ENCODE measurements at places on chromosomes 13 and 19.

DNA sequence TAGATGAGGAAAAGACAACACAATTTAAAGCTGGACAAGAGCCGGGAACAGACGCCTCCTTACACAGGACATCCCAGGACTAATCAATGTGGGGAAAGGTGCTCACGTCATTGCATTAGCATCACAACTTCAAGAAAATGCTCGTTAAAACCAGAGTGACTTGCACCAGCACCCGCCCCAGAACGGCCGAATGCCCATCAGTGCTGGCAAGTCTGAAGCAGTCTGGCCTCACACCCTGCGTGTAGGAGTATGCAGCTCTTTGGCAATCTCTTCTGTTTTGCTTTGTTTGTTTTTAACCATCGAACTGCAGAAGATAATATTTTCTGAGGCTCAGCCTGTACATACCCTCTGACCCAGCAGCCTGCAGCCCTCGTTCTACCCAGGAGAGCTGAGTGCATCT, 44.8 kb upstream of the LDLR start:
- DNase-seq, result no peak

- no peak for DNase-seq
These were observed 254.8 kb downstream of the DCT start for GRCh38 chr13:94224670-94225069.

GRCh38 chr13:33401238-33401637, 115.7 kb upstream of the STARD13 start:
- DNase-seq, result no peak

DNA sequence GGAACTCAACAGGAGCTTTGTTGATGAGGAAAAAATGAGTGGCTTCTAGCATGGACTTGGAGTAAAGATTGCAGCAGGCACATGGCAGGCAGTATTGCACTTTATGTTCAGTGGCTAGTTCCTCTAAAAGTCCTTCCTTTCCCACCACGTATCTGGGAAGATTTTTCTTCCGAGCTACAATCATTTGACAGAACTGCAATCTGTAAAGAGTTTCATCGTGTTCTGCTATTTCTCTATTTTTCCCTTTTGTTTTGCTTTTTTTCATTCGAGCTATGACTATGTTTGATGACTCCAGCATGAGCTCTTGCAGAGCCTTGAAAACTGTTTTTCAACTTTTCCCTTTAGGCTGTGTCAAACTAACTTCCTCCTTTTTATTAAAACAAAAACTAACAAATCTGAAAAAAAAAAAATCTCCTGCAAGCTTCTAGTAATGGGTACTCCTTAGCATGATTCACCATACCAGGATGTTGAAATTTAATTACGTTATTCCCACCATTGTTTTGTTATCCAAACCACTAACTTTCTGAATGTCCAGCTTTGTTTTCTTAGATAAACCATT, 12.3 kb downstream of the CLDN10 start:
- DNase-seq, result peak; percentile 71

DNA sequence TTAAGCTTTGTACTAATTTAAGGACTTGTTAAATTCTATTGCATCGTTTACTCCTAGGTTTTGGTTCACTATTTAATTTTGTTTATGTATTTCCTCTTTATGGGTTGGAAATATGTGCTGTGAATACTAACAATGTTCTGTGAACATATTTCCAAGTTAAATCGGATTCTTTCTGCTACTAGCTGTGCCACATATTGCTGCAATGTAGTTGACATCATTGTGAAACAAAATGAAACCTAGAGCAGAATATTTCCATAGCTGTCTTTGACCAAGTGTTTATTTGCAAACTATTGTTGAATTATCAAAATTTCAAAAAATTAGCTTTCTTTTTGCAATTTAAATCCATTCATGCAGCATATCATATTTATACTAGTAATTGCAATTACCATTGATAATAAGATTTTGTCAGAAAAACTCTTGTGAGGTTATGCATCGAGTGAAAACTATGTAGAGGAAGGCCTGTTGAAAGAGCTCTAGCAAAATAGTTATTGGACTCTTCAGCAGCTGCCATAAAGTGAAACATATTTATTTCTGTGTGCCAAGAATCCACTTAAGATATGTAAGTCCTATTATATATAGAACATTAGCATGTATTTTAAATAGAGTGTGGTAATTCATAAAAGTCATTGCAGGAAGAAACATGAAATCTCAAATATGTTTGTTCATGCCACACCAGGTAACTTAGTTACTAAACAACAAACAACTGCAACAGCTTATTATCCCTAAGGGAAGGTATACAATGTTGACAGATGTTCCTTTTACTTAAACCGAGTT, 575.1 kb downstream of the SLITRK6 start:
- DNase-seq, result no peak

DNA sequence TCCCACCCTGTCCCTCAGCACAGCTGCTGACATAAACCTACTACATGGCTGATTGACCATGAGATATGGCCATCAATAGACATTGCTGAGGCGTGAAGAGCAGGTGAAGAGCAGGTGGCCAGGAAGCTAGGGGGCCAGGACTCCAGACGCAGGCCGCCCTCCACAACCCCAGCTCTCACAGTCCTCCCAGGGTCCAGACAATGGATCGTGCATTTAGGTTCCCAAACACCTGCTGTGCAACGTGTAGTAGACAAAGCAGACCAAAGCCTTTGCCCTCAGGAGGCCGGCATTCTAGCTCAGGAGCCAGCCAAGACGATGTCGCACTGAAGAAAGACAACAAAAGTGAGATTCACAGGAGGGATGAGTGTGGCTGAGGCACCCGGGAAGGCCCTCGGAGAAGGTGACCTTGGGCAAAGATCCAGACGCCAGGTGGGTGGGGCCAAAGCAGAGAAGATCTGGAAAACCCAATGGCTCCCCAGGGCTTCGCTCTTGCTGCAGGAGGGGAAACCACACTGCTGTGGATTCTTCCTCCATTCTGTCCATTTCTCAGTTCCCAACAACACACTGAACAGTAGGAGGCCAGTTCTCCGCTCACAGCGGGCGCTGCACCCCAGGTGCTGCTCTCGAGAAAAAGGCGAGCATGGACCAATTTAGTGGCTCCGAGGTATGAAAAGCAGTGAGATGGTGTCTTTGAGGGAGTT, 1.4 kb downstream of the FFAR1 start:
- DNase-seq, result no peak

DNA sequence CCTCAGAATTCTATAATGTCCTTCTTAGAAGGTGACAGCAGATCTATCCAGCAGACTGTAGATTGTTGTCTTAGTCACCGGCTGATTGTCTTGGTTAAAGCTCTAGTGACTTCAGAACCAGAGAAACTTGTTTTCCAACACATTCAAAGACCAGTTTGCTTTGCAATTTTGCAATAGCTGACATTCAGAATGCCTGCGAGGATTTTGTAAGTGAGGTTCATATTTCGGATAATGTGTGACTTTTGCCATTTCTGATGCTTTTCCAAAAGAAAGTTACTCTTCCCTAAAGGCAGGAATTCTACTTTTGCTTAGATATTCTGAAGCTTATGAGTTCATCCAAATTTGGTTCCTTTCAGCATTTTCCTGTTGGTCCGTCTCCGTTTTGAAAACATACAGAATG, 13.2 kb downstream of the SPINT2 start:
- no peak for DNase-seq

DNA sequence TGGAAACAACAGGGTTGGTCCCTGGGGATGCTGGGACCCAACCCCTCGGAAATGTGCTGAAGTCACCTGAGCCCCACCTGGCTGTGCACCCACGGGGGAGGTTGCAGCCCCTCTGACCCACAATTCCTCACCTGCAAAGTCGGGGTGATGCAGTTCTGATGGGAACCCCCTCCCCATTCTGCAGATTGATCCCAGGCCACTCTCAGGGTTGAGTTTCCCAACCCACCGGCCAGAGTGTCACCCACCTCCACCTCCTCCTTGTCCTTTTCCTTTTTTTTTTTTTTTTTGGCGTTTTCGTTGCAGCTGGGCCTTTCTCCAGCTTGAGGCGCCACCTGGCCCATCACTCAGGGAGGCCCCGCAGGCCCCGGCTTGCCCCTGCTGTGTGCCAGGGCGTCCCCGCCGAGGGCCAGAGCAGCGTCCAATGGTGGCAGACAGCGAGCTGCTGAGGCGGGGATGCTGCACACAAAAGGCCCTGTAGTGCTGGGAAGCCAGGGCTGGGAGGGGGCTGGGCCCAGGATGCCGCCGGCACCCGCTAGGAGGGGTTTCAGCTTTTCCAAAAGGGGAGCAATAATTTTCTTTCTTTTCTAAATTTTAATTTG, 4.6 kb downstream of the PIK3R2 start:
- DNase-seq, result no peak

GRCh38 chr19:43625918-43626579, 6.6 kb upstream of the ZNF428 start:
- peak; percentile 36 for DNase-seq

DNA sequence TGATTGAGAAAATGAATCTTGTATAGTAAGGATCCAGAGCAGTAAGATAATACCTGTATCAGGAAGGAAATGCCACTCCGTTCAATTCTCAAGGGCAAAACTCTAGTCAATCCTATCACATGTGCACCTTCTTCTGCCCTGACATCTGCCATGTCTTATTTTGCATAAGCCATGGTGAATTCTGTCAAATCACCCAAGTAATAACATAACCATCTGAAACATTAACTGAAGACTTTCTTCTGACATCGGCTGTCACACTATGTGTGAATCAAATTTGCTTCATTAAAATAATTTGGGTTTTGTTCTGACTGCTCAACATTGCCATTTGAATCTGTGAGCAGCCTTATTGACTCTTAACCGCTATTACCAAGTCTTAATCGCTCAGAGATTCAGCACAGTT, 91.2 kb downstream of the PCDH9 start:
- DNase-seq, result no peak

DNA sequence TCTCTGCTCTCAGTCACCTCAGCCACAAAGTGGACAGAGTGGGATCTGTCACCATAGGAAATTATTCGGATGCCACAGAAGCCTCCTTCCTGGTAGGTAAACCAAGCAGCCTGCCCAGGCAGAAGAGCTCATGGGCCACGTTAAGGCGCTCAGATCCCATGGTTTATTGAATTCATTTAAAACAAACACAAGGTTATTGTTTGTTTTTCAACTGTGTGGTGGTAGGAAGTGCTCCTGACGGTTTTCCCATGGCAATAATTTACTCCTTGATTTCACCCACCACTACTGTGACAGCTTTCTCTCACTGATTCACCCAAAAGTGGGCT, 14.4 kb downstream of the BCAM start:
- no peak for DNase-seq

DNA sequence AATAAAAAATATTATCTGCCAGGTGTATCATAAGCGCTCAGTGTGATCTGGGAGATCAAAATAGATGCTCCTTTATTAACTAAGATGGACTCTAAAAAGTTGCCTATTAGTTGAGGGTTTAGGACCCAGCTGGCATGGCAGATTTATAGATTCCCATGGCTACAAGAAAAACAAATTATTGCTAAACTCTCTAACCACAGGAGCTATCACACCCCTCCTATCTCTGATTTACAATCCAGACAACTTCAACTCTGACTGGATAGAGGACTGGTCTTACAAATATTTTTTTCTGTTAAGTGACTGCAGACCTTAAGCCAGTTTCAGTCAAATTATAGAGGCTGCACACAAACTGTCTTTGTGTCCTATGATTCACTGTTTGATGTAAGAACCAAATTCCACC, 45.4 kb upstream of the MYCBP2 start:
- DNase-seq, result no peak

- no peak for DNase-seq
These were observed 2.0 kb downstream of the LENG9 start for GRCh38 chr19:54461613-54462012.

DNA sequence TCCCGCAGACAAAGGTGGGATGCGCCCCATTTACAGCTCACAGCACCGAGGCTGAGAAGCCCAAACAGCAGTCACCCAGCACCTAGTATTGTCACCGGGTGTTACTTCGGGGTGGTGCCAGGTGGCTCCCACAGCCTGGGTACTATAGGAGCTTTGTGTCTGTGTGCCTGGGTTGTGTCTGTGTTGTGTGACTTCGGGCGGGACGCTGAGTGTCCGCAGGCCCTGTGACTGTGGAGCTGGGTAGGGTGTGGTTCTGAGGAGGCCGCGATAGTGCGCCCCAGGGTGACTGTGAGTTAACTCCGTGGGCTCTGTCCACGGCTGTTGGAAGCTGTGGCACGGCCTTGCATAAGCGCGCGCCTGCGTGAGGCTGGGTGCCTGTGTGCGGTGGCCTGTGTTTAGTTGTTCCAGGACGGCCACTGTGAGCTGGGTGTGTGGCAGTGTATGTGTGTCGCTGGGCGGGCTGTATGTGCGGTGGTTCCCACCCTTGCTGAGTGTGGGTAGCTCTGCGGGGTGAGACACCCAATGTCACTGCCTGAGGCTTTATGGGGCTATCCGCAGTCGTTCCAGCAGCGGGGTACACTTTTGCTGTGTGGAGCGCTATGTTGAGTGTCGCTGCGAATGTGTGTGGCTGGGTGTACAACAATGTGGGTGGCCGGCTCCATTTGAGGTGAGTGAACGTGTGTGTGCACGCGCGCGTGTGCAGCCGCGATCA, 559 bp upstream of the SSBP4 start:
- DNase-seq, result peak; percentile 80

GRCh38 chr19:56222901-56223300, 20.8 kb downstream of the ZSCAN5C start:
- no peak for DNase-seq

GRCh38 chr19:48473161-48473966, 4.2 kb downstream of the CYTH2 start:
- no peak for DNase-seq

DNA sequence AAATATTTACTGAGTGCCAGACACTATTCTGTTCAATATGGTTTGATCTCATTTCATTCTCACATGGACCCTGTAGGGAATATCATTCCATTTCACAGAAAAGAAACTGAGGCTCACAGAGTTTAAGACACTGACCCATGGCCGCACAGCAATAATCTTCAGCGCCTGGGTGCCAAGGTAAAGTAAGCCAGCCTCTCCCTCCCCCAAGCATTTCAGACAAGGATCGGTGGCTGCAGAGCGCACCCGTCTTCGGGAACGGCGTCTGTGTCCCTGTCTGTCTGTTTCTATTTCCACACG, 4.3 kb upstream of the PDE4A start:
- DNase-seq, result no peak

DNA sequence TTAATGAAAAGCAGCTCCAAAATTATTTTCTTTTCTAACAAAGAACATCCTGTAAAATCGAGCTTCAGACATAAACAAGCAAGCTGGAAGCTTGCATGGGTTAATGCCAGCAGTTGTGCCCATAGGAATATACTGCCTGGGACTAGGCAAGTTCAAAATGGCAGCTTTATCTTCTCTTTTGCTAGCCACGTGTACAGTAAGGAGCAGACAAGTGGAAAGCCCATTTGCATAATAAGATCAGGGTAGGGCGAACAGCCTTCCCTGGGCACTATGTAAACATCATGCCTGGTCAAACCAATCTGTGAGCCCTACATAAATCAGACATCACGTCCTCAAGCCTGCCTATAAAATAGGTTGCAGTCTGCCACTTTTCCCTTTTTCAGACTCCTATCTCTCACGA, 489.7 kb downstream of the RFC3 start:
- DNase-seq, result no peak

DNA sequence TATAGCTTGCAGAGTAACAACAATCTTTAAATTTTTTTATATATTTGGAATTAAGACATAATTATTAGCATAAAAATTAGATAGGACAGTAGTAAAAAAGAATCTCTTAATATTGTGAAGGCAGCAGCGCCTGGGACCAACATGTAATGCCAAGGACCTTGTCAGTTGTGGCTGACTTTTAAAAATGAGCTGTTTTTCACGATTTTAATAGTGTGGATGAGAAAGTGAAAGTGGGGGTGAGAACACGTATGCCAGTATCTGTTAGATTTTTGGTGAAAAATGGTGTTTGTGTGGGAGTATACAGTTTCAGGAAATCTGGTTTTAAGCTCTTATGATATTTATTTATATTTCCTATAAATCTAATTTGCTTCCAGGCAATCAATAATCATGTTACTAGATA, 125.2 kb downstream of the LMO7 start:
- no peak for DNase-seq
